ENCODE measurements at places on chromosomes 4 and X. TPM values are rescaled to one million over a fixed set of nuclear protein-coding genes. Genes with fewer than 3 reads are reported as not detected.

DNA sequence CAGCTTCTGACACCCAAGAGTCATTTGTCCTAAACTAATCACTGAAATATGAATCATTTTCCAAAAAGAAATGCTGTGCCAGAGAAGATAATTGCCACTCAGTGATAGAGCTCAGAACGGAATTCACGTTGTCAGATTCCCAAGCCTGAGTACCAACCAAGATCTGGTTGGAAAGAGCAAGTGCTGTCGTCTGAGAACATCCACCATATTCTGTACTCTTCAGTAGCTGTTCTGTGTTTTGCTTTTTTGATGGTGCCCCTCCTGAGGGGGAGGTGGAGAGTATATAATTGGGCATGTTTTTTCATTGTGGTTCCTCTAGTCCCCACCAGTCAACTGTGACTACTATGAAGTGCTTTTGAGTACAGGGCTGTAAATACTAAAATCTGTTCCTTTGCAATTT, 13.2 kb downstream of the RUFY3 start:
- no peak for DNase-seq

DNA sequence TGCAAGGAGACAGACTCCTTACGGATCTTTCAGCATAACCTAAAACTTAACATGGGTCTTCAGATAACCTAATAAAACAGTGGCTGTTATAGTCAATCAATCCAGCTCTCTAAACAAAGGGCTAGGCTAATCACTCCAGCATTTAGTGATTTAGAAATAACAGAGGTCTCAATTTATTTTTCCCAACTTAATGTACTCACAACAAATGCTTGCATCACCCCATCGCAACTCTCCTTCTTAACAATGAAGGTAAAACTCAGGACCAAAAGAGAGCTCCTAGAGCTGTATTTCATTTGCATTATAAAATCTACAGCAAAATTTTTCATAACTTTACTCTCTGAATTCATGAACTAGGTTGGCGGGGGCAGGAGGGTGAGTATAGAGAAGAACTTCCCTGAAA, 1.1 kb downstream of the LIN54 start:
- no peak for DNase-seq

DNA sequence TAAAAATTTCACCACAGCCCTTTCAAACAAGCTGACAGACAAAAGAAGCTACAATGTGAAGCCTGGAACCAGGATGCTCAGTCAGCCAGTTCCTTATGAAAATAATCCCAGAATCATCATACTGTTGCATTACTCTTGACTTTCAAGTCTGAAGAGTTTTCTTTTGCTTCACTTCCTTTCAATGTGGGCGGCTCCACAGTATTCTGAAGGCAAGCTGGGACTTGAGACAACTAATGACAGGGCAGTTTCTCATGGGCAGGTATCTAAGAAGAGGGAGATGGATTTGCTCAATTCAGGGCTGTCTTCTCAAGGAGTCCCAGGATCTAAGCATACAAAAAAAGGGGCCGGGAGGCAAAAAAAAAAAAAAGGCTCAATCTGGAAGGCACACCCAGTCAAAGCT, 173.4 kb downstream of the PAPSS1 start:
- no peak for DNase-seq

DNA sequence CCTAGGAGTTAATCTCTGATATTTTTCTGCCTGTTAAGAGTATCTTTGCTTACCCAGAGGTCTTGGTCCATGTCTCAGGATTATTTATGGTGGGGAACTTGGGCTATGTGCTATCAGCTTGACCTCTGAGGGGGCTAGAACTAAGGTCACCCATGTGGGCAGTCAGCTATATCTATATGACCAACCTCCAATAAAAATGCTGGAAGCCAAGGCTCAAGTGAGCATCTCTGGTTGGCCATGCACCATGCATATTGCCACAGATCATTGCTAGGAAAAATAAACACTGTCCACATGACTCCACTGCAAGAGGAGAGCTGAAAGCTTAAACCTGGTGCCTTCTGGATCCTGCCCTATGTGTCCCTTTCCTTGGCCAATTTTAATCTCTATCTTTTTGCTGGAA, 196.5 kb upstream of the SLC7A11 start:
- DNase-seq: no peak

DNA sequence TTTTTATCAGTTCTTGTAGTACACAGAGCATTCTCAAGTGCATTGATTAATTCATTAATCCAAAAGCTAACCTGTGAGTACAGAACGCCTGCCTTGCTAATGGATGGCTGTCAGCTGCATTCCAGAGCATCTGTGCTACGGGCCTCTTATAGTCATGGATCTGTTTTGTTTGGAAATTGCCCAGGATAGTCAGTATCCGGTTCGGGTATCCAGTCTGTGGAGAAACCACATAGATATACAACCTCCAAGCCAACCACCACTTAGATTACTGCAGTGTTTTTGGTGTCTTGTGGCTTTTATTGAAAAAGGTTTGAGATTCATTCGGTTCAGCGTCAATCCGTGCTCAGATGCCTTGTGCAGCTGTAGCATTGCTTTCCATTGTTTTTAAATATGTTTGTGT, 4.0 kb downstream of the LAP3 start:
- DNase-seq: no peak

DNA sequence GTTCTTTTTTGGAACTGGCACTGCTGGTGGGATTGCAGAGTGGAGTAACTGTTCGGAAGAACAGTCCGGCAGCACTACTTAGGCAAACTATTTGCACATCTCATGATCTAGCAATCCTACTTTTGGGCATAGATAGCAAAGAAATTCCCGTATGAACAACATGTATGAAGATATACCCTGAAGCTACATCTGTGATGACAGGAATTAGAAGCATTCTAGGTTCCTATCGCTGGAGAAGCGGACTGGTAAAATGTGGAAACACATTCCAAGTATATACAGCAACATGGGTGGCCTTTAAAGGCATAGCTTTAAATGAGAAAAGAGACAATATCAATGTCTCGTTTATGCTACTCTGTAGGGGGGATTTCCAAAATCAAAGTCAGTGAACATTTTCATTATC, 3.1 kb downstream of the DCAF16 start:
- DNase-seq: no peak

DNA sequence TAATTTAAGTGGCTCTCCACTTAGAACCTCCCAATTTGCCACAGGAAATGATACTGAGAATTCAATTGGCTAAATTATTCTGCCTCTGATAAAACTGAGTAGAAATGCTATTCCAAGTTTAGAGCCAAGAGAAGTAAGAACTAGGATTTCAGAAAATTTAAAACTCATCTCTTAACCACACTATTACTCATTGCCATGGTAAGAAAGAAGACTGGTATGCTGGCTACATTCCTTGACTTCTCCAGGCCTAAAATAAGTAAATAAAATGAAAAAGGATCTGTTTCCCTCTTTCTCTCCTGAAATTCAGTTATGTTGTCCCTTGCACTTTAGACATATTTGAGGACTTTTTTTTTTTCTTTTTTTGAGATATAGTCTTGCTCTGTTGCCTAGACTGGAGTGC, 23.3 kb downstream of the ZNF280C start:
- no peak for DNase-seq

TRIM61 gene
- 5.0 TPM for total RNA-seq

SPATA18 gene
- 2.0 TPM for total RNA-seq

PDCL2 gene
- total RNA-seq: not detected

DNA sequence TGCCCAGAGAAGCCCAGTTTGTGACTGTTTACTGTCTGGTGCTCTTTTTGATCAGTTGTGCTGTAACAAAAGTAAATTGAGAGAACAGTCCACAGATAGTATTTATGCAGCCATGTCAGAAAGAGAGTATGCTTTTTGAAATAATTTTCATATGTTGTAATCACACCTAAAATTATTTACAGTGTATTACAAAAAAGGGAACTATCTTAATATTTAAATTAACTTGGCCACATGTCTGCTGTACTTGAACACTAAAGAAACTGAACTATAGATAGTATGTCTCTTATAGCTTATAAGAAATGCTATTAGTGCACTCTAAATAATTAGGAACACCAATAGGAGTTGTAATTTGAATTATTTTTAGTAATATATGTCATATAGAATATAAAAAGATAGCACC, 30.2 kb downstream of the KIAA0232 start:
- DNase-seq: no peak

GLRB gene
- 0.54 TPM for total RNA-seq

GRCh38 chr4:177375372-177375771, 65.7 kb downstream of the NEIL3 start:
- no peak for DNase-seq

- DNase-seq: no peak
These were observed 168.7 kb downstream of the STK32B start for GRCh38 chr4:5220028-5220427.

SCLT1 gene
- 13.1 TPM for total RNA-seq

GRCh38 chr4:158930639-158930972, 161.8 kb downstream of the FNIP2 start:
- no peak for DNase-seq

- no peak for DNase-seq
These were observed 1021.2 kb downstream of the PCDH7 start for GRCh38 chr4:31741326-31741725.

DNA sequence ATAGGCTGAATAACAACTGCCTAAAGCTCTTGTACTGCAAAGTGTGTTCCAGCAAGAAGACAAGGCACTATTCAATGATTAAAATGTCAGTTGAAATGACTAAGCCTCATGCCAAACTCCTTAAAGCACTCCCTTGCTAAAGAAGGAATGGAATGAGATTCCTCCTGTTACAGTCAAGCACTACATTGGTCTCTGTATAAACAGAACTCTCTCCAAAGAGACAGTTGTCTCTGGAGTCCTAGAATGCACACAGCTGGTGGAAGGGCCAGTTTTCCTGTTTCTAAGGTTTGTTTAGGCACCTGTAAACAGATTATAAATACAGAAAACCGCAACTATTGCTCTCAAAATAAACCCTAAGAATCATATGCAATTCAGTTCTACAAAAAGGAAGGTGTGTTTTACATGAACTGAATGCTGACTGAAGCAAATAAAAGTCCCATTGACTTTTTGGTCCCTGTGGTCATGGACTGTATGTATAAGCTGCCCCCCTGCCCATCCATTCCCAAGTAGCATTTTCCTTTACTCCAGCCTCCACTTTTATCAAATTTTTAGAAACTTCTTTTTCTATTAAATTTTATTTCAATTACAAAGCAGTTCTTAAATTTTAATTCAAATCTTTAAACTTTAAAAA, 47.0 kb downstream of the FAT1 start:
- DNase-seq: no peak

P2RY4 gene
- total RNA-seq: not detected

DNA sequence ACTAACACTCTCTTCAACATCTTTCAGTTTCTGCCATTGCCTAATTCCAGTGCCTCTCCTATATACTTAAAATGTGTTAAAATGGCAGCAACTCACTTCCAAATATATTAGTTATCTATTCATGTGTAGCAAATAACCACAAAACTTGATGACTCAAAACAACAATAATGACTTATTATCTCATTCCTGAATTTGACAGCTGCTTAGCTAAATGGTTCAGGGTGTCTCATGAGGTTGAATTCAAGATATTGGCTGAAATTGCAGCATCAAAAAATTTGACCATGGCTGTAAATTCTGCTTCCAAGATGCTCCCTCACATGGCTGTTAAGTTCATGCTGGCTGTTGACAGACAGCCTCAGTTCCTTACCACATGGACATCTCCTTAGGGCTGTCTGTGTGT, 25.3 kb downstream of the PITX2 start:
- DNase-seq: no peak

BOD1L1 gene
- 39.3 TPM for total RNA-seq

BEX5 gene
- total RNA-seq: 12.0 TPM

DNA sequence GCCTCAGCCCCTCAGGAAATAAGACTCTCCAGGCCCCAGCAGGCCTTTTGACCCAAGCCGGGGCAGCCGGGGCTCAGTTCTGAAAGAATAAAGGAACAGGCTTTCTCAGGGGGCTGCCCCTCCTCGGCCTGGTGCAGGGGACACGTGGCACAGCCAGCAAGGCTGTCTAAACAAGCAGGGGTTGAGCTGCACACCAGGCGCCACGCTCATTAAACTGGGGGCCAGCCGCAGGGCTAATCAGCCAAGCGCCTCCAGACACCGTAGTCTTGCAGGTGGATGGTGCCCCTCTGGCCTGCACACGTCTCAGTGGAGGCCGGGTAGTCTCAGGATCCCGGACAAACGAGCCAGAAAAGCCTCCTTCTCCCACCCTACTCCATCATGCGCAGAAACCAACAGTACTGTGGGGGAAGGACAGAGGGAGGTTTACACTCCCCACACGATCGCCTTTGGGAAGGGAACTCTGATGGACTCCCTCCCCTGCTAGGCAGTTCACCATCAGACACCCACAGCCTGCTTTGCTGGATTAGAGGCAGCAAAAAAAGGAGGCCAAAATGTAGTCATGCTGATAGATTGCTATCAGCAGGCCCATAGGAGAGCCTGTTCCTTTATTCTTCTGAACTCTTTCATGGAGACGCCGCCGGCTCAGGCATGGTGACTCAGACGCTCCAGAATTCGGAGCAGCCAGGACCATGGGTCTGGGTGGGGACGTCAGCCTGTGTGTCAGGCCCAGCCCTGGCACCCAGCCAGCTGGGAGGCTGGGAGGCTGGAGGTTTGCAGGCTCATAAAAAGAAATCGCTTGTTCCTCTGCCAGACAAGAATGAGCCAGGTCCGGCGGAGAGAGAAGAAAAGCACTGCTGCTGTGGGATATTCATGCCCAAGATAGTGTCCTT, 342.4 kb downstream of the BCOR start:
- no peak for DNase-seq

DNA sequence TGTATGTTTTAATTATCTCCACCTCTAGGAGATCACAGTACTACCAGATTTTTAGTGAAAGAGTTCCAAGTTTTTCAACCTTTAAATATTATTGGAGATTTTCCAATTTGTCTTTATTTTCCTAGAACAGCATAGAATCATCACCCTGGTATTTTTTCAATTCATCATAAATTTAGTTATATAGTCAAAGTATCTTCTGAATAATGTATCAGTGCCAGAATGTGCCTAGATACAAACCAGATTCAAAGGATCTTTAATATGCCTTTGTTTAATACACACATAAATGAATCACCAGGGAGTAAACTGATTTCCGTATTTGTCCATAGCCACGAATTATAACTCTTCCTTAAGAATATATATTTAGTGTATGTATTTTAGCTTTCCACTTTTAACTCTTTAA, 1373.1 kb downstream of the STIM2 start:
- DNase-seq: no peak

NAP1L2 gene
- 15.8 TPM for total RNA-seq

PAGE1 gene
- not detected for total RNA-seq

GRCh38 chr4:181702864-181703495, 540.2 kb upstream of the TENM3 start:
- no peak for DNase-seq

PNCK gene
- 4.3 TPM for total RNA-seq

GRCh38 chr4:169628579-169628978, 8.2 kb downstream of the CLCN3 start:
- DNase-seq: no peak

ABCE1 gene
- 125 TPM for total RNA-seq

GRCh38 chrX:133390676-133391075, 24.6 kb downstream of the GPC4 start:
- DNase-seq: no peak

- no peak for DNase-seq
These were observed 12.7 kb upstream of the AADAT start for GRCh38 chr4:170102426-170102825.

TSPAN7 gene
- 32.1 TPM for total RNA-seq

HAND2 gene
- not detected for total RNA-seq

ASB12 gene
- 1.2 TPM for total RNA-seq
